ENCODE measurements at places on chromosomes 13 and 19. TPM values are rescaled to one million over a fixed set of nuclear protein-coding genes. Genes with fewer than 3 reads are reported as not detected.

DNA sequence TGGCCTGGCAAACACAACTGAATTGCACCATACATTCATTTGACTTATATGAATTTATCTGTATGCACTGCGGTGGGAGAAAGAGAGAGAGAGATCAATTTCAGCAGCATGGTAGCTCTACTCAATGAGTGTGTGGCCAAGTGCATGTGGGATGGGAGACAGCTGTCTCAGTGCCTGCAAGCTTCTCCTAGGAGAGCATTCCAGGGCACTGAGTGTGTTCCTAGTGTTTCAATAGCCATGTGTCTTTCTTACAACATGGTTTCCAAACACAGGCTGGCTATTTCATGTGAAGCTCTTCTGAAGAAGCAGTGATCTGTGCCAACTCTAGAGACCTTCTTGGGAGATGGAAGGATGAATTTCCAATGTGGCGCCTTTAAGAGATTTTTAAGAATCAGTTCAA, 43.5 kb downstream of the NEK5 start:
- no peaks in the 10 kb centered on the region for H3K36me3 ChIP-seq
- H3K4me3 ChIP-seq, result no peak overlapping the region
- H3K27me3 ChIP-seq, result no peaks in the 10 kb centered on the region

DNA sequence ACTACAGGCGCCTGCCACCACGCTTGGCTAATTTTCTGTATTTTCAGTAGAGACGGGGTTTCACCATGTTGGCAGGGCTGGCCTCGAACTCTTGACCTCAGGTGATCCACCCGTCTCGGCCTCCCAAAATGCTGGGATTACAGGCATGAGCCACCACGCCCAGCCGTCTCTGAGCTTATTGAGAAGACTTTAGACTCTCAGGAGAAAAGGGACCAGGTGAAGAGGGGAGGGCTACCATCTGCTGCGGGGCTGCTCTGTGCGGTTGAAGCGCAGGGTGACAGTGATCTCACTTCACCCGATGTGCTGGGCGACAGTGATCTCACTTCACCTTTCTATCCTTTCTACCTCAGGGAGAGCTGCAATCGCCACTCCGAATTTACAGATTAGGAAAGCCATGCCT, 25.3 kb downstream of the PDCD5 start:
- no peak for DNase-seq
- H3K27ac ChIP-seq, result no peak overlapping the region
- H3K27me3 ChIP-seq, result no peaks in the 10 kb centered on the region
- no peak overlapping the region for H3K4me3 ChIP-seq

Gene NLRP9
- not detected for total RNA-seq

Gene ZNF554
- 10.1 TPM for total RNA-seq

DNA sequence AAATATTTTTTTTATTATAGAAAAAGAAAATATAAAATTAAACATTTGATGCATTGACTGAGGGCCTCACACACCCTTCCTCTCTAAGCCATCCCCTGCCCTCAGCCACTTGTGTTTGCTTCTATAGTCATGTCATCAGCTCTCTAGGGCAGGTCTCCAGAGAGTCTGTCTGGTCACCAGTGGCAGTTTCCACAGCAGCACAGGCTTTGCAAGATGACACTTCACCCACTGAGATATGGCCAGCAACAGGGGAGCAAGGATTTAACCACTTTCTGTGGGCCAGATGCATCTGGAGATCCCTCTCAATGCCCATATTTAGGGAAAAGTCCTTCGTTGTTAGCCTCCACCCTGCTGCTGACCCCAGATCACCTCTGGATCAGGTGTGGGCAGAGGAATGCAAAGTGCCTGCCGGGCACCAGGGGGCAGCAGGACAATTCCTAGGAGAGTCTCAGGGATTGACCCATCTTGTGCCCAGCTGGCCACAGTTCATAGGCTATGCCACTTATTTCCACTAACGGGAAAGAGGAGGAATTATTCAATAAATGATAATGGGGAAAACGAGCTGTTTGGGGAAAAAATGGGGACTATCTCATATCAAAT, 4.8 kb downstream of the ABCC4 start:
- DNase-seq, result peak; percentile 65
- no peak overlapping the region for H3K4me3 ChIP-seq
- H3K27me3 ChIP-seq, result peaks cover 6% of the 10 kb centered on the region
- H3K27ac ChIP-seq, result no peak overlapping the region
- H3K4me1 ChIP-seq, result peaks cover 4% of the 10 kb centered on the region

GRCh38 chr13:96768524-96768923, 225.8 kb downstream of the OXGR1 start:
- no peaks in the 10 kb centered on the region for H3K27me3 ChIP-seq
- H3K4me3 ChIP-seq, result no peak overlapping the region
- no peaks in the 10 kb centered on the region for H3K36me3 ChIP-seq

Gene RUBCNL
- 0.80 TPM for total RNA-seq

DNA sequence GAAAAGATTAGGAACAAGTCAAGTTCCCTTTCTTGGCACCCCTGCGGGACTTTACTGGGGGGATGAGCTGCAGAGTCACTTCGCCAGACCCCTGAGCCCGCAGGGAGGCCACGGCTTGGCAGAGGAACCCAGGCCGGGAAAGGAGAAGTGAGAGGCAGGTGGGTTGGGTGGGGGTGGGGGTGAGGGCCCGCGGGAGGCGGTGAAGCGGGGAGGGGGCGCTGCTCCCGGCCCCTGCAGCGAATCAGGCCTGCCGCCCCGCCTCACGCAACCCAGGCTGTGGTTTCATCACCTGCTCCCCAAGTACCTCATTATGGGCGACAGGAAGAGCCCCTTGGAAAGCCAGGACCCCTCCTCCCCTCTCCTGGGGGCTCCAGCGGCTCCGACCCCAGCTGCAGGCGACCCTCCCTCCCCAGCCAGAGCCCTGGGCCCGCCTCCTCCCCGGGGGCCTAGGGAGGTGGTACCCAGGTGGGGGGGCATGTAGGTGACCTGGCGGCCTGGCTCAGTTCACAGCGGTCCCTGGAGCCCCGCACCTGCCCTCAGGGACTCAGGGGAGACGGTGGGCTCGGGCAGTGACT, 9.5 kb downstream of the MEF2B start:
- H3K27me3 ChIP-seq, result no peaks in the 10 kb centered on the region
- H3K4me1 ChIP-seq, result no peaks in the 10 kb centered on the region
- no peak overlapping the region for H3K4me3 ChIP-seq
- no peaks in the 10 kb centered on the region for H3K36me3 ChIP-seq
- H3K27ac ChIP-seq, result no peak overlapping the region
- no peak for DNase-seq

Gene MEIOSIN
- 0.06 TPM for total RNA-seq

DNA sequence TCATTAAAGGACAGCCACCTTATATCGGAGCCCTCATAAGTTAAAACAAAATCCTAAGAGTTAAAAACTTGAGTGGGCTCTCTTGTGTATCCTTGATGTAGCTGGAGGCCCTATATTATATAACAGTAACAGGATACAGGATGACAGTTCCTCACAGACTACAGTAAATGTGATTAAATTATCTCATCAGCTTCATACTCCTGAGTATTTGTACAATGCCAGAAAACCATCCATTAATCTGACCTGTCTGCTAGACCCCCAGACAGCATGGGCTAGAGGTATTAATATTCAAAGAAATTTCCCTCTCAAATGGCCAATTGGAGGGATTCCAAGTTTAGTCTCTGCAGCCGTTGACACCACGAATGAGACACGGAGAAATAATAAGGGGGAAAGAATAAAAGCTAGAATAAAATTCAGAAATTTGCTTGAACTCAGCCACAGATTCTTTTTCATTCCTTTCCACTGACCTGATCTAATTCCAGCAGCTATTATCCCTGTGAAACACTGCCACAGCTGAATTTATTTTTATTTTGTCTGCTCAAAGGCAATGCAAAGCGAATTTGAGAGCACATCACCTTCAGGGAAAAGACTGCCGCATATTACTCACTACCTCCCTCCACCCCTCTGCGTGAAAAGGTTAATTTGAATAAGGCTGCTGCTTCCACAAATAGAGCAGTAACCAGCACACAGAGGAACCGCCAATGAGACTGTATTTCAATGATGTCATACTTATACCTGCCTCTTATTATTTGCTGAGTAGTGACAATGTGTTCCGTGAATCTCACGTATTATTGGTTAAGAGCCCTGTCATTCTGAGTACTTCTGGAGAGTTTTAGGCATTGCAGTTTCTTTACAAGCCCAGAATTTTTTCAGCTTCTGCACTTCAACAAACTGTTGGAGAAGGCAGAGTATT, 155.9 kb upstream of the KLF12 start:
- DNase-seq, result peak; percentile 52
- H3K4me1 ChIP-seq, result peaks cover 26% of the 10 kb centered on the region
- H3K36me3 ChIP-seq, result no peaks in the 10 kb centered on the region
- H3K4me3 ChIP-seq, result no peak overlapping the region
- no peaks in the 10 kb centered on the region for H3K27me3 ChIP-seq
- no peak overlapping the region for H3K27ac ChIP-seq

Gene BIVM
- total RNA-seq, result 15.7 TPM

DNA sequence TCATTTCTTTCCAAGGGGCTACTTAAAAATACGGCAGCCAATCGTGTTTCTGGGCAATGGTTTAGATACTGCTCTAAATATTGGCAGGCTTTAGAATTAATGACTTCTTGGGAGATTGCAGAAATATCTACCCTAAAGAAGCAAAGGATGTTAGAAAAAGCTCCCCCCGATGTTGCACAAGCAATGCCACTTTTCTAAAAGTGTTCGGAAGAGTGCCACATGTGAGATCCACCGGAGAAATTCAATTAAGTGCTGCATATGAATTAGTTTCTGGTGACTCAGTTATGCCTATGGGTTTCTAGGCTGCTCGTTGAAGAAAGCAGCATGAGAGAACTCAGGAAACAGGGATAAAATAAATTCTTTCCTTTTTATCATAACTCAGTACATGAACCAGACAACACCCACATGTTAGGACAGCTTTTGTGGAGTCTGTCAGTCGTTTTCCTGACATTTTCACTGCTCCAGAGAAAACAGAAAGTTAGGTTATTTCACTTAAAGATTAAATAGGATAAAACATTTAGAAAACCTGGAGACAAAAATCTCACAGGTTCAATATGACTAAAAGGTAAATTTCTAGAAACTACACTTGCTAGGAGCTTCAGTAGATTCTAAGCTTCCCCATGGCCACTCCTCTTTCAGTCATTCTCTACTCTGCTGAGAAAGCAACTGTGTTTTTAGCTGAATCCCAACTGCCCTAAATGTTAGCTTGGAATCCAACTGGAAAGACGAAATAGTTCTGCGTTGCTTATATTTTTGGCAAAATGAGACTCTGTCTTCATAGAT, 244.7 kb downstream of the DCLK1 start:
- DNase-seq, result no peak
- no peak overlapping the region for H3K4me3 ChIP-seq

DNA sequence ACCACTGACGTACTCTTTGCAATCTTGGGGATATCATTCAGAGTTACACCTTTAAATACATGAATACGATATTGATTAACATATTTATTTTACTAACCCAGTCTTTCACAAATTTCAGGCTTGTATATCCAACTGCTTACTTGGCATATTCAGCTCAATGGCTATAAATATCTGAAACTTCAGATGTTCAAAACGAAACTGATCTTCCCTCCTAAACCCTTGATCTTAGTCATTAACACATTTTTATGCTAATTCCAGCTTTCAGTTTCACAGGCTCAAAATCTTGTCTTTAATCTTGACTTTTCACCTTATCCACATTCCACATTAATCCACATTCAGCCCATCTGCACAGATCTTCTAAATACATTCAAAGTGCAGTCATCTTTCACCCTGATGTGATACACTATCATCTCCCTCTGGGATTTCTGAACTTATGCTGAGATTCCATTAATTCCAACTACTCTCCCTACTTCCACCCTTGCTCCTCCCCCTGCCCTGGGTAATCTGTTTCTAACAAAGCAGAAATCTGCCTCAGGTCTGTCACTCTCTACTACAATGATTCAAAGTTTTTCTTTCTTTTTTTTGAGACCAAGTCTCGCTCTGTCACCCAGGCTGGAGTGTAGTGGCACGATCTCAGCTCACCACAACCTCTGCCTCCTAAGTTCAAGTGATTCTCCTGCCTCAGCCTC, 387.2 kb downstream of the GPC5 start:
- H3K4me1 ChIP-seq, result no peaks in the 10 kb centered on the region
- no peaks in the 10 kb centered on the region for H3K36me3 ChIP-seq
- DNase-seq, result no peak
- H3K27ac ChIP-seq, result no peak overlapping the region
- H3K4me3 ChIP-seq, result no peak overlapping the region

- peaks cover 53% of the 10 kb centered on the region for H3K27me3 ChIP-seq
- peak overlapping the region; percentile 67 for H3K4me3 ChIP-seq
- H3K27ac ChIP-seq, result no peak overlapping the region
- no peak for DNase-seq
Measured at GRCh38 chr19:41350735-41351338, 2.9 kb downstream of the TGFB1 start.

Gene NKG7
- not detected for total RNA-seq

DNA sequence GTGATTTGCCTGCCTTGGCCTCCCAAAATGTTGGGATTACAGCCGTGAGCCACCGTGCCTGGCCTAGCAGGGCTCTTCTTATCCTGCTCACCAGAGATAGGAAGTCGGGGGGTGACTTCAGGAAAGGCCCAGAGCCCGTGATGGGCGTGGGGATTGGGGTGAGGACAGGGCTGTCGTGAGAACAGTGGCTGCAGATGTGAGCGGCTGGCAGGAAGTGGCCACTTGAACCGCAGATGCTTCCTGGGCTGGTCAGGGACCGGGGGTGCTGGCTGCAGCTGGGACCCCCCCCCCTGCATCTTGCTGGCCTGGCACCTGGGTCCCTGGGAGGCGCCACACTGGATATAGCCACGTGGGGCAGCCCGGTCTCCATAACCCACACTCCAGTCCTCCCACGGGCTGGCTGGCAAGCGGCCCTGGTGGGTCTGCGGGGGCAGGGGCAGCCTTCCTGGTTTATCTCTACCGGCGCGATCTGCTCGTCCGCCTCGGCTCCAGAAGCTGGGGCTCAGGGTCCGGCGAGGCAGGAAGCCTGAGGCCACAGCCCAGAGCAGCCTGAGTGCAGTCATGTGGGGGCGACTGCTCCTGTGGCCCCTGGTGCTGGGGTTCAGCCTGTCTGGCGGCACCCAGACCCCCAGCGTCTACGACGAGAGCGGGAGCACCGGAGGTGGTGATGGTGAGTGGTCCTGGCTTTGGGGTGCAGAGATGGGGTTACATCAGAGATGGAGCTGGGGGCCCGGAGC, at the start of gene F2RL3:
Gene F2RL3 (plus strand): TSS at position 371 of the 737 bp plus-strand sequence. CDS start 191 bp downstream, at position 562.
- H3K4me3 ChIP-seq, result no peak within 1 kb of the TSS
- no peaks in the 10 kb centered on the region for H3K27me3 ChIP-seq
- no peak for DNase-seq
- no peaks in the 10 kb centered on the region for H3K4me1 ChIP-seq

GRCh38 chr19:51339313-51339686, 2.6 kb downstream of the VSIG10L start:
- H3K27ac ChIP-seq, result no peak overlapping the region
- H3K36me3 ChIP-seq, result no peaks in the 10 kb centered on the region
- DNase-seq, result peak; percentile 85
- H3K27me3 ChIP-seq, result peaks cover 24% of the 10 kb centered on the region
- H3K4me3 ChIP-seq, result peak overlapping the region; percentile 85

DNA sequence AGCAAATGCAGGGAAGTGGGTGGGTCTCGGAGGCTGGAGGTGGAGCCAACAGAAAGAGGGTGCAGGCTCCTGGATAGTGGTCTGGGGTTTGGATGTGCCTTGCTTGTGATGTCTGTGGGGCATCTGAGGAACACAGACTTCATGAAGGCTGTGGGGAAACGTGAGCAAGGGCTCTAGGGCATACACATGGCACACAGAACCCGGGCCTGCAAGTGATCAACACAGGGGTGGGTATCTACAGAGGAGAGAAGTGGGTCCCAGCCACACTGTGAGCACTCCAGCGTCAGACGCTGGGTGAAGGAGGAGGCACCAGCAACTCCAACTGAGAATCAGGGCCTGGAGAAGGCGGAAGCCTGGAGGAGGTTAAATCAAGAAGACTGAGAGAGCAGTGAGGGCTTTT, 5.4 kb upstream of the UBE2M start:
- no peaks in the 10 kb centered on the region for H3K36me3 ChIP-seq
- H3K27ac ChIP-seq, result no peak overlapping the region
- H3K27me3 ChIP-seq, result peaks cover 22% of the 10 kb centered on the region
- no peak for DNase-seq

Gene SLC46A3
- total RNA-seq, result 0.06 TPM
